ENCODE measurements at places on chromosomes 11 and 22.

DNA sequence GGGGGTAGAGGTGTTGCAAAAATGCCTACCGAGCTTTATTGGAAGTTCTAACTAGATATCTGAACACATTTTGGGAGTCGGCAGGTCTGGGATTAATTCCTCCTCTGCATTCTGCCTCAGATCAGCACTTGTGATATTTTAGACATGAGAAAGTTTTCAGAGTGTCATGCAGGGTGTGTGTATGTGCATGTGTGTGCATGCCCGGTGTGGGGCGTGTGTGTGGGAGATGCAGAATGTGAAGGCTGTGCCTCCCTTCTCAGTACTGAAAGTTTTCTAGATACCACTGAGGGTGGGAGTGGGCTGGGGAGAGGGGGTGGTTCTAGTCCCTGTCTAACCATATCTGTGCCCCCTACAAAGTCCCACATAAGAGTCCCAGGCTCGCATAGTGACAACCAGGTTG lies 180.0 kb upstream of the NTM start:
- DNase-seq: no peak

- no peak for DNase-seq
These were observed 1493.8 kb downstream of the LRRC4C start for GRCh38 chr11:39965701-39966100.

DNA sequence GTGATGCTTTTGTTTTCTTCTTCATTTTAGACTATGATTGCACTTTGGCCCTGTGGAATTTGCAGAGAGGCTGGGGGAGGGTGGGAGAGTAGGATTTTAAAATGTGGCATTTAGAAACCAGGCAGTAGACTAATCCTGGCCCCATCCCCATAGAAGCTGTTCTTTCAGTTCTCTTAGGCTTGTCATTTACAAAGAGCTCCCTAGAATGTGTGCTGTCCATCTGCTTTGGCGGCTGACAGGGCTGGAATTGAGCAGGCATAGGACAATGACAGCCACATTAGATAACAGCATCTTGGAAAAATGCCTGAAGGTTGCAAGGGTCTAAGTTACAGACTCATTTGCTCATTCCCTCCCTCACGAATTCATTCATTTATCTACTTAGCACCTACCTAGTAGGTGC lies 9.8 kb downstream of the INSC start:
- DNase-seq: no peak

GRCh38 chr22:20475115-20475436 lies 20.5 kb downstream of the KLHL22 start:
- DNase-seq: no peak

DNA sequence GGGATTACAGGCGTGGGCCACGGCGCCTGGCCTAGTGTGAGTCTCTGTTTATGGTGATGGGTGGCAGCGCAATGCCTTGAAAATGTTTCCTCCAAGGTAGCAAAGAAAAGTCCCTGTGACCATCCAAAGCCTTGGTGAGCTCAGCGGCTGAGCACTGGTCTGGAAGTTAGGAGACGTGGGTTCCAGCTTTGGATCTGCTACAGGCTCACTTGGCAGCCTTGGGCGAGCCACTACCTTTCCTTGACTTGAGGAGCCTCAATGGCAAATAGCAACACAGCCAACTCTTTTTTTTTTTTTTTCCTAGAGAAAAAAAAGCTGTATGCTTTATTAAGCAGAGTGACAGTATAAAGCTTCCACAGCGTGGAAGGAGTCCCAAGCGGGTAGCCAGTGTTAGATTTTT lies 61.3 kb upstream of the RASD2 start:
- DNase-seq: no peak

- DNase-seq: no peak
These were observed 12.5 kb downstream of the USP35 start for GRCh38 chr11:78201096-78201818.

GRCh38 chr11:134276396-134277182 lies 410 bp downstream of the GLB1L3 start:
- DNase-seq: no peak

DNA sequence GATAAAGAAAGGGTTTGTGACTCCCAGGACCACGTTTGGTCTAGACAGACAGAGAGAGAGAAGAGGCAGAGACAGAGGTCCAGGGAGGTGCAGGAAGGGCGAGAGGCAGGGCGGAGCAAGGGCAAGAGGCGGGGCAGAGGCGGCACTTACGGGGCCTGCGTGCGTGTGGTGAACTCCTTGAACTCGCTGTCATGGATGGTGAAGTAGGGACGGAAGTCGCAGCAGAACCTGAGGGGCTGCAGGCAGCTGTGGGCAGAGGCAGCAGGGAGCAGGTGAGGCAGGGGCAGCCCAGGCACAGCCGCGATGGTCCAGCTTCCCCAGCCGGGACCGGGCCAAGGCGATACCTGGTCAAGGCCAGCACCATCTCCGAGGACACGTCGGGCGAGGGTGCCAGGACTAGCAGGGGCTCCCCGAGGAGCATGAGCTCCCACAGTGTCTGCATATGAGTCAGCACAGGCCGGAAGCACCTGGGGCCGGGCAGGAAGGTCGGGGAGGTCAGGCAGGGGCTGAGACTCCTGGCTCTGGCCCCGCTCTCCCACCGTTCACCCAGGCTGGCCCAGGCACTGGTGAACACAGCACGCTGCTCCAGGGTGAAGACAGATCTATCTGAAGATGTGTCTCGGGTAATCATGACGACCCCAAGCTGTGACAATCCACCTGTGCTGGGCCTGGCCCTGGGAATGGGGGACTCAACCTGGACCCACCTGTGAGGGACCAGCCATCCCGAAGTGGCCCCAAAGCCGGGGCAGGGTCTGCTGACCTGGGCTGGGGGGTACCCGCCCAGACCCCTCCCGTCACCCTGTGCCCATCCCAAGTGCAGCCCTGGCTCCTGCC lies 7.2 kb upstream of the PLXNB2 start:
- DNase-seq: no peak
